ENCODE measurements at places on chromosomes 4 and X.
A peak's percentile ranks its signal among the peaks of the same experiment; 100 is the strongest.

GRCh38 chrX:19863212-19863856 lies 24.1 kb downstream of the SH3KBP1 start:
- no peak for DNase-seq

DNA sequence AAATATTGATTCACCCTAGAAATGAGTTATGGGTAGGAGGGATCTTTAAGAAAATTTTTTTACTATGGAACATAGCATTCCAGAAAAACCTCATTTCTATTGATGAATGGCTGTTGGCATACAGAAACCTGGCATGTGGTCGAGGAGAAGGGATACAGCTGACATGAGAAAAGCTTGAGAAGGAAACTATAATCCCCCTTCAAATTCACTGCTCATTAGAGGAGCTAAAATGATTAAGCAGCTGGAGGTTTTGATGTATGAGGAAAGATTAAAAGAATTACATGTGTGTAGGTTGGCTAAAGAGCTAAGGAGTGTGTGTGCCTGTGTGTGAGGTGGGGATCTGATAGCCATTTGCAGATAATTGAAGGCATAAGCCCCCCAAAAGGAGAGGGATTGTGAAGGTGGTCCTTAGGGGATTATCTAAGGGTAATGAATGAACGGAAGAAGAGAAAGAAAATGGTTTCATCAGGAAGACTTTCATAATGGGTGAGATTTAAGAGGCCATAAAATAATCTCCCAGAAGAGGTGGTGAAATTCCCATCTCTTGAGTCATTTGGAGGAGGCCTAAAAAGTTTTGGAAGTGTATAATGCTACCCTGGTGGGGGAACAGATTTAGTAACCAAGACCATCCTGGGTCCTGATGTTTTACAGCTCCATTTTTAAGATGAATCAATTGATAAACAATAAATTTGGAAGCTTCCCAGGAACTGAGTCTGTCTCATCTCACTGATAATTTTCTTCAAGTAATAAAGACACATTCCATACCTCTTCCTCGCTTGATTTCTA lies 272.0 kb upstream of the HAND2 start:
- DNase-seq = no peak

DNA sequence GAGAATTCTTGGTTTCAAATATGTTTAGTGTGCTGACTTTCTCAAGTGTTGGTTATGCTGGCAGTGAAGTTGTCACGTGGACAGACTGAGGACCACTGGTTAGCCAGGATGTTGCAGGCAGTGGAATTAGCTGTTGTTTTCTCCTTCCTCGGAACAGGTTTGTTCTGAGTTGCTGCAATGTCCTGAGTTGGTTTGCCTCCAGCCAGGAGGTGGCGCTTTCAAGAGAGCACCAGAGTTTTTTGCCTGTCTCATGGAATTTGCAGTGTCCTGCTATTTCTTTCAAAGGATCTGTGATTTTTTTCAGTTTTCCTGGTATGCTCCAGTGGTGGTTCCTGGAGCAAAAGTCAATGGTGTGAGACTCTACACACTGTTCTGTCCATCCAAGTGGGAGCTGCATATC lies 158.1 kb upstream of the CXorf66 start:
- DNase-seq = no peak

GRCh38 chr4:48660347-48660746 lies 119.7 kb downstream of the FRYL start:
- DNase-seq = no peak

DNA sequence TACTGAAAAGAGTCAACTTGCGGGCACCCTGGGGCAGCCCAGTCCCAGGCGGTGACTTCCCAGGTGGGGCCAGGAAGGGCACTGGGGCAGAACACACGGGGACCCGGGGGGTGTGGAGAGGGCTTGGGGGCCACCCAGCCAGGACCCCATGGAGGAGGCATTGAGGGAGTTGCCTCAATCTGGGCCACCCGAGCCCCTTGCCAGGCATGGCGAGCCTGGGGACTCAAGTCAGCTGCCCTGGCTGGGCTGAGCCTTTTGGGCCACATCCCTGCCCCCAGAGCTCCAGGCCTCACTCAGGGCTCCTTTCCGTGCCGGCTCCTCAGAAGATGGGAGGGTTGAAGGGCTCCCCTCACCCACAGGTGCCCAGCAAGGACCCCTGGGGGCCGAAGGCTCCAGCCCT lies 6.6 kb upstream of the CPLX1 start:
- no peak for DNase-seq

DNA sequence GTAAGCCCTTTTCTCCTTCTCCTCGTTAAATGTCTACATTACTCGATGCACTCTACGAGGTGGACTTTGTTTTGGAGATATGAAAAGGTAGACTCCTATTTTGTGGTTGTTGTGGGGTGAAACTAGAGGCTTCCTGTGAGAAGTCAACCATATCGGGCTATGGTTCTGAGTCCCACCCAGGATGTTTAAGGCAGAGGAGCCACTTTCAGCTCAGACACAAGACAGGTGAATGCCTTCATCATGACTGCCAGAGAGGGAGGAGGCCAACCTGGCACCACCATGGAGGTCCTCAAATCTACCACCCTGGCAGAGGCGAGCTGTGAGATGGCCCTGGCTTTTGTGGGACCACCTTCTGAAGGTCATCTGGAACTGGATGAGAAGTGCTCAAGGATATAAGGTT lies 154.4 kb upstream of the KLF3 start:
- peak; percentile 31 for DNase-seq

DNA sequence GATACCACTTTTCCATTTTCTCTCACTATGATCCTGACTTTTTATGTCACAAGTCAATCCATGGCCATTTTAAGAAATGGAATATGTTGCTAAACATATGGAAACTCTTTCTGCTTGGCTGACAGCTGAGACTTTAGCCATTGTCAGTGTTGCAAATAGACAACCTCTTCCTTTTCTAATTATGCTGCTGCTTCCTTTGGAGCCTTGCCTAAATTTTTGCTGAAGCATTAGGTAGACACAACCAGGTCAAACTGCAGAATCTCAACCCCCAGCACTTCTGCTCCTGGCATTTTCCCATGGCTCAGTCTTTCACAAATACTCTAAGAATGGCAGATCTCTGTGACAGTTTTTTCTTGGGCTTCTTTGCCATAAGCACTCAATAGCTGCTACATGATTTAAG lies 543.3 kb downstream of the GRID2 start:
- no peak for DNase-seq

GRCh38 chrX:109519001-109519400 lies 17.6 kb upstream of the NXT2 start:
- no peak for DNase-seq

- no peak for DNase-seq
Measured at GRCh38 chr4:2799224-2799911, 6.5 kb downstream of the SH3BP2 start.

- no peak for DNase-seq
Measured at GRCh38 chrX:103503163-103503852, 16.0 kb downstream of the RAB40A start.

DNA sequence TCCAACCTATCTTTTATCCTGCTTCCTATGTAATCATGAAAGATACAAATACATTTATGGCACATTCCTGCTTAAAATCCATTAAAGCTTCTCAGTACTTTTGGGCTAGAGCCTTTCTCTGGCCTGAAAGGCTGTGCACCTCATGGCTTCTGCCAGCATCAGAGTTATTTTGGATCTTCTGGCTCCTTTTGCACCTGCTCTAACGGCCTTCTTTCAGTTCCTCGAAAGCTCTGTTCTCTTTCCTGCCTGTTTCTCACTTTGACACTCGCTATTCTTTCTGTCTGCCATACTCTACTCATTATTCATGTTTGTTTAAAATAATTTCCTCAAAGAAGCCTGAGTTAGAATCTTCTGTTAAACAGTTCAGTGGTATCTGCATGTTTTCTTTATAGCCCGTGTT lies 86.0 kb downstream of the LRP2BP start:
- no peak for DNase-seq

DNA sequence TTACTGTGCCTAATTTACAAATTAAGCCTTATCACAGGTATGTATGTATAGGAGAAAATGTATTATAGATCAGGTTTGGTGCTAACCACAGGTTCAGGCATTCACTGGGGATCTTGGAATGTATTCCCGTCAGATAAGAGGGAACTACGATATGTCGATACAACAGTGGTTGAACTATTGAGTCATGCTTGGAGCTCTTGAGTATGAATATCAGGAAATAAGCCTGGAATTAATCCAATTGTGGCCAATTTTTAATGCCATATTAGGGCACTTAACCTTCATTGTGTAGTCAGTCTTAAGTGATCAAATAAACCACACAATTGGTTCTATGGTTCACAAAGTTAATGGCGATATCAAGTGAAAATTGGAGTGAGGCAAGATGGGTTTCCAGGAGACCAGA lies 556.5 kb downstream of the IL1RAPL1 start:
- DNase-seq = no peak

DNA sequence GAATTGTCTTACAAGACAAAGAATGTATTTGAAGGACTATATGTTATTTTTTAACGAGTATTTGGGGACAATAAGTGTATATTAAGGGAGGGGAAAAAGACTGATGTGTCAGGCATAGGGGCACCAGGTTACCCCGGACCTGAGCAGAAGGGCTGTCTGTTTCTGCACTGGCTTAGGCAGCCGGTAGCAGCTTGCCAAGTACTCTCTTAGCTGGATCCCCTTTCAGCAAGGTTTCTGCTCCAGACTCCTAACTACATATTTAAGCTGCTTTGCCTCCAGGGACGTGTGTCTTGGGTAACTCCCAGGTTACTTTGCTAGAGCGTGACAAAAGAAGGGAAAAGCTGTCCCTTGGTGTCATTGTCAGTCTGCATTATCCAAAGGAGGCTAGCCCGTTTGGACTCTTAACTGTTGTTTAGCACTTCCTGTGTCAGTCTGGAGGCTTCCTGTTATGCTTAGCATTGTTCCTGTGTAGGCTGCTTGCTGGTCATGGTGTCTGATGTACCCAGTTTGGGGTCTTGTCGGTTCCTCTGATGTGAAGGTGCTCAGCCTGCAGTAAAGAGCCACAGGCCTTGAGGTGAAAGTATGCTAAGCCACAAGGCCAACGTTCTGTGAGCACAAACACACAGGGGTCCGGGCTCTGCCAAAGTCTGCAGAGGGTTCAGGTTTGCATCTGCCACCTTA lies 11.6 kb downstream of the CXCR3 start:
- no peak for DNase-seq

DNA sequence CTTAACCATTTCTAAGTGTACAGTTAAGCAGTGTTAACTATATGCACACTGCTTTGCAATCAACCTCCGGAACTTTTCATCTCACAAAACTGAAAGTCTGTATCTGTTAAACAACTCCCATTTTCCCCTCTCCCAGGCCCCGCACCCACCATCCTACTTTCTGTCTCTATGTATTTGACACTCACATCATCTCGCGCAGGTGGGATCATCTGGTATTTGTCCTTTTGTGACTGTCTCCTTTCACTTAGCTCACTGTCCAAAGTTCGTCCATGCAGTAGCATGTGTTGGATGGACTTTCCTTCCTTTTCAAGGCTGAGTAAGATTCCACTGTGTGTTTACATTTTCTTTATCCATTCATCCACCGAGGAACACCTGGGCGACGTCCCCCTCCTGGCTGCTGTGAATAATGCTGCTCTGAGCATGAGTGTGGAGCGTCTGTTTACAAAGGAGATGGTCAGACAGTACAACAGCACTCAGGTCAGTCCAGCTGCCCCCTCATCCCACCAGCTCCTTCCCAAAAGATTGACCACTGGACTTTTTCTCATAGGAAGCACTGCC lies 39.8 kb downstream of the DCTD start:
- DNase-seq = no peak

GRCh38 chr4:168319486-168320019 lies 1.0 kb upstream of the DDX60 start:
- DNase-seq = no peak

- DNase-seq = no peak
Measured at GRCh38 chr4:174859904-174860303, 30.9 kb upstream of the GLRA3 start.

DNA sequence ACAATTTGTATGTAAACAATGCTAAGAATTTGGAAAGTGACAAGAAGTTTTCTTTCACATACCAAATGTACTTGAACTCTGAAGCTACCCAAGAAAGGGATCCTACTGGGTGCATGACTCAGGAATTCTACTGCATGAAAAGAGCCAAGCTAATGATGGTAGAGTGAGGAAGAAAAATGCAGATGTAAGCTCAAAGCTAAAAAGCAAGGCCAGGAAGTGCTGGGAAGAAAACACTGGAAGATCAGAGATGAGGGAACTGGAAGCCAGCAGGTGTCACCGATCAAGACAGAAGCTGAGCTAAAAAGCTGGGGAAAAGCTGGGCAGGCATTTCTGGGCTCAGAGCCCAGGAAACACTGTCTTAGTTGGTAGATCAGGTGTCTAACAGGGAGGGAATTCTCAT lies 449.1 kb downstream of the NKX6-1 start:
- no peak for DNase-seq

- no peak for DNase-seq
Measured at GRCh38 chr4:95889662-95890061, 49.8 kb downstream of the PDHA2 start.

- DNase-seq = no peak
Measured at GRCh38 chr4:47526281-47526680, 41.2 kb downstream of the ATP10D start.

DNA sequence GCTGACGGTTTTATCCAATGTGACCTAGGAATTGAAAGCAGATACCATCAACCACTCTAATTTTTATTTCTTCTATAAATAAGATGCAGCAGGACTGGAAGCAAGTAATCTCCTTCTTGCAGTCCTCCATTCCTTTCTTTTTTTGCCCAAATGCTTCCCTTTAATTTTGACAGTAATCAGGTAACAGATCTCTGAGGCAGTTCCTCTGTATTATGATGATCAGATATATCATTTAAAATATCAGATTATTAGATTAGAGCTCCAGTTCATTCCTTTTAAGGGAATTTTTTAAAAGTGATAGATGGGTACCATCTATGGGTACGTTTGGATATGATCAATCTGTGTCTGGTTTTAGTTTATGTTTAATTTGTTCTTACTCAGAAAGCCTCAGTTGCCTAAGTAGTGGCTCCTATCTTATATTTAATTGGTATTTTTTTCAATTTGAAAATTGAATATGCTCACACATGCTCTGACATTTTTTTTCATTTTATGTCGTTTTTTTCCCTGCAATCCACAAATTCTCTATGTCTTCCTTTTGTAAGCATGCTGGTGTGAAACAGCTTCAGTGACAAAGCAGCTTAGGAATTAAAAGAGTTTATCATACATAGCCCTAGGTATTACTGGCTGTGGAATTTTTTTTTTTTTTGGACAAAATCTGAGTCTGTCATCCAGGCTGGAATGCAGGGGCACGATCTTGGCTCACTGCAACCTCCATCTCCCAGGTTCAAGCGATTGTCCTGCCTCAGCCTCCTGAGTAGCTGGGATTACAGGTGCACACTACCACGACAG lies 73.7 kb upstream of the ANK2 start:
- DNase-seq = no peak

GRCh38 chr4:185287031-185287430 lies 77.6 kb downstream of the SNX25 start:
- DNase-seq = no peak

DNA sequence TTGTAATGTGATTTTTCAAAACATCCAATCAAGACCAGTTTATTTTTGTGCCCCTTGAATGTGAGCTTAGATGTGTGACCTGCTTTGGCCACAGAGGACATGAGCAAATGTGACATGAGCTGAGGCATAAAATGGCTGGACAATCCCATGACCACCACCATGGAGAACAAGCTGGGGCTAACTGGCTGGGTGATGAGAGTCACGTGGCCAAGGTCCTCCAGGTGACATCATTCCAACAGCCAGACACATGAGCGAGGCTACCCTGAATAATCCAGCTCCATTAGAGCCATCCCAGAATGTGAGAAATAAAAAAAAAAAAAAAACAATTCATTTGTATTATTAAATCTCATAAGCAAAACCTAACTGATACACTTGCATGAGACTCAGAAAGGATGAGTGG lies 90.4 kb upstream of the LDB2 start:
- DNase-seq = no peak

- no peak for DNase-seq
Measured at GRCh38 chr4:150136036-150136435, 57.8 kb downstream of the DCLK2 start.

GRCh38 chrX:68822641-68823410 lies 6.0 kb upstream of the EFNB1 start:
- DNase-seq = no peak
